Naive thymus-derived CD4-positive, alpha-beta T cell (primary cell): ENCODE measurements at places on chromosomes 6 and 20. TPM values are rescaled to one million over a fixed set of nuclear protein-coding genes. Genes with fewer than 3 reads are reported as not detected.

DNA sequence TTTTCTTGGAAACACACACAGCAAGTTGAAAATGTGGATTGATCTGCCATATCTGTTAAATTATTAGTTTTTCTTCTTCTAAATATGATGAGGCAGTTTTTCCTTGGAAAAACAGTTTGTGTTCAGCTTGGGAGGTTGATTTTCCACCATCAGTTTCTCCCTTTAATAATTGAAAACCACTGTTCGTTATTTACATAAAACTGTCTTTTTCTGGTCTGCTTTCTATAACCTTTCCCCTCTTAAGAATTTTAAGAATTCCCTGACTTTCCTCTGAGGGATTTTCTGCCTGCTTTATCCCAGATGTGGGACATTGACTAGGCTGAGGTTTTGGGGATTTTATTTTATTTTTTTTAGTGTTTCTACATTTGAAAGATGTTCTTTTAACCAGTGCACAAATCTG lies 27.2 kb downstream of the DSE start:
- DNase-seq = no peak

NFKBIL1 gene
- 16.4 and 17.2 TPM in 2 replicates for total RNA-seq

MEP1A gene
- not detected for total RNA-seq

GRCh38 chr20:19780261-19780660 lies 22.2 kb downstream of the RIN2 start:
- DNase-seq = no peak

- no peak for DNase-seq
Observed at GRCh38 chr6:98641949-98642719, 192.2 kb upstream of the POU3F2 start.

GRCh38 chr20:38603286-38603685 lies 1.7 kb downstream of the ARHGAP40 start:
- DNase-seq = no peak

DNA sequence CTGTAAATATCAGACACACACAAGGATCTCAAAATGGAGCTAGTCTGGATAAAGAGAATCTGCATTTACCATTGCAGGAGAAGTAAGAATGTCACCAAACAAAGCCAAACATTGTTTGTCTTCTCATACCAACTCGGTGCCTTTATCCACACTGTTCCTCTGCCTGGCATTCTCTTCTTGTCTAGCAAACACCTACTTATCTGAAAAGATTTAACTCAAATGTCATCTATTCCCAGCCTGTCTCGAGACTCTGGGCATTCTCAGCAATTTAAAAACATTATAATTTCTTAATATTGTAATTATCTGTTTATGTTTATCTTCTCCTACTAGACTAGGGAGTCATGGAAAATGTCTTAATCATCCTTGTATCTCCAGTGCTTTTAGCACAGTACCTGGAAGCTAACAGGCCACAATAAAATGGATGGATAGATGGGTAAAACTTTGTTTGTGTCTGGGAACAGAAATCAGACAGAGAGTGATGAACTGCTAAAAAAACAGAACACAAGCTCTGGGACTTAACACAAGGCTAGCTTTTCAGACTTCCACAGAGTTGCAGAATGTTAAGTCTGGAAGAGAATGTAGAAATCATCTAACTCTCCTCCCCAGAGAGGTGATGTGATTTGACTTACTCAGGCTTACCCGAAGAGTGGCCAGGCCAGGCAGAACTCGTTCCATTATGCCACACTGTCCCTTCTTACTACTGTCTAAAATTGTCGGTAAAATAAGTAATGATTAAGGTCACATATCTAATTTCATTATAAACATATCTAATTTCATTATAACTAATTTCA lies 42.3 kb upstream of the FAM83C start:
- no peak for DNase-seq
